ENCODE measurements at places on chromosomes 3 and 15. TPM values are rescaled to one million over a fixed set of nuclear protein-coding genes. Genes with fewer than 3 reads are reported as not detected.

DNA sequence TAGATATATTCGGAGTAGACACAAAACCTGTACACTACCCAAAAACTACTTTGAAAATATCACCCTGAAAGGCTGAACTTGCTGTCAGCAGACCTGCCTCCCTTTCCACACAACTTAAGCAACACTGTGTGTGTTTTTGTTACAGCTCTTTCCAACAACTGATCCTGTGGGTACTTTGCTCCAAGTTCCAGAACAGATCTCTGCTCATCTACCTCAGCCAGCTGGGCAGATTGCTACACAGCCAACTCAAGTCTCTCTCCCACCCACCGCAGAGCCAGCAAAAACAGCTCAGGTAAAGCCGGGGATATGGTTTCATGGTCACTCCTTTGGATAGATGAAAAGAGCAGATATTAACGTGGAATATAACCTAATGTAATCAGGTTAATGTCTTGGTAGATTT lies 19.7 kb upstream of the SLC22A13 start:
- no peaks in the 10 kb centered on the region for H3K4me1 ChIP-seq
- no peak overlapping the region for H3K27ac ChIP-seq
- DNase-seq: no peak
- H3K27me3 ChIP-seq: no peaks in the 10 kb centered on the region
- no peak overlapping the region for H3K4me3 ChIP-seq

- no peaks in the 10 kb centered on the region for H3K27me3 ChIP-seq
- peaks cover 57% of the 10 kb centered on the region for H3K36me3 ChIP-seq
- no peaks in the 10 kb centered on the region for H3K4me1 ChIP-seq
- no peak overlapping the region for H3K27ac ChIP-seq
Measured at GRCh38 chr15:68783226-68784058, 37.3 kb downstream of the ANP32A start.

- no peak for DNase-seq
- no peaks in the 10 kb centered on the region for H3K36me3 ChIP-seq
- H3K4me1 ChIP-seq: peaks cover 21% of the 10 kb centered on the region
- H3K27me3 ChIP-seq: no peaks in the 10 kb centered on the region
- H3K4me3 ChIP-seq: no peak overlapping the region
Measured at GRCh38 chr3:12946649-12947316, 105.4 kb upstream of the RPL32 start.

- H3K27me3 ChIP-seq: peaks cover 6% of the 10 kb centered on the region
- DNase-seq: peak; percentile 20
- no peaks in the 10 kb centered on the region for H3K4me1 ChIP-seq
Measured at GRCh38 chr15:96038650-96039049, 291.9 kb upstream of the NR2F2 start.

- H3K36me3 ChIP-seq: no peaks in the 10 kb centered on the region
- DNase-seq: no peak
- no peaks in the 10 kb centered on the region for H3K4me1 ChIP-seq
- no peaks in the 10 kb centered on the region for H3K27me3 ChIP-seq
- no peak overlapping the region for H3K27ac ChIP-seq
- H3K4me3 ChIP-seq: no peak overlapping the region
Measured at GRCh38 chr15:77027697-77028450, 32.9 kb downstream of the PSTPIP1 start.

- peak; percentile 96 for DNase-seq
- H3K4me1 ChIP-seq: peaks cover 26% of the 10 kb centered on the region
- no peaks in the 10 kb centered on the region for H3K27me3 ChIP-seq
- H3K27ac ChIP-seq: peak overlapping the region; percentile 95
Measured at GRCh38 chr3:108130701-108131474, 40.1 kb upstream of the CD47 start.

DNA sequence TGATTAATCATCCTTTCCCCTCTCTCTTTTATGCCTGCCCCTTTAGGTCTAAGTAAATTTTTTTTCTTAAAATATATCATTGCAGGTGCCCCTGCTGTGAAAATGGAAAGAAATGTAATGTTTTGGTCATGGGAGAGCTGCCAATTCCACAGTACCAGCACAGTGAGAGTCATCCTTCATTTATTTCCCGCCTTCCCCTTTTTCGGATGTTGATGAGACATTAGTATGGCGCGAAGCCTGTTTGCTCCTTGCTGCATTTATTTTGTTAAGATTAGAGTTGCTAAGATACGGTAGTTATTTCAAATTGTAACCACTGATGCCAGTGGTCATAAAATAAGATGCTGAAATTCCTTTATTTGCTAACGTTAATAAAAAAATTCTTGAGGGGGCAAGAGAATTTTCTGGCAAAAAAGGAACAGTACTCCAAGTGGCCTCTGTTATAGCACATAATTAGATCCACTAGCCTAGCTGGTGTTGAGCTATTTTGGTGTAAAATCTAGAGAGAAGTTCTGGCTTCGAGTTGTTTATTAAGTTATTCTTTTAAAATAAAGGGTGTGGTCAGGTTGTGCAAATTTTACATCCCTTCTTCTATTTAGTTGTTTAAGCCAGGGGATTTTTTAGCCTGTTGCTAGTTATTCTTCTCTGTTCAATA lies 62.8 kb downstream of the MDFIC2 start:
- H3K27ac ChIP-seq: no peak overlapping the region
- H3K4me3 ChIP-seq: no peak overlapping the region
- DNase-seq: no peak
- H3K4me1 ChIP-seq: no peaks in the 10 kb centered on the region
- H3K36me3 ChIP-seq: no peaks in the 10 kb centered on the region

- no peaks in the 10 kb centered on the region for H3K36me3 ChIP-seq
- no peak overlapping the region for H3K4me3 ChIP-seq
- no peaks in the 10 kb centered on the region for H3K27me3 ChIP-seq
- no peaks in the 10 kb centered on the region for H3K4me1 ChIP-seq
Measured at GRCh38 chr3:171206283-171206682, 179.8 kb upstream of the SLC2A2 start.

- peaks cover 10% of the 10 kb centered on the region for H3K4me1 ChIP-seq
- H3K4me3 ChIP-seq: no peak overlapping the region
- H3K27ac ChIP-seq: no peak overlapping the region
- H3K36me3 ChIP-seq: no peaks in the 10 kb centered on the region
Measured at GRCh38 chr3:115853104-115853503, 229.8 kb downstream of the GAP43 start.

DNA sequence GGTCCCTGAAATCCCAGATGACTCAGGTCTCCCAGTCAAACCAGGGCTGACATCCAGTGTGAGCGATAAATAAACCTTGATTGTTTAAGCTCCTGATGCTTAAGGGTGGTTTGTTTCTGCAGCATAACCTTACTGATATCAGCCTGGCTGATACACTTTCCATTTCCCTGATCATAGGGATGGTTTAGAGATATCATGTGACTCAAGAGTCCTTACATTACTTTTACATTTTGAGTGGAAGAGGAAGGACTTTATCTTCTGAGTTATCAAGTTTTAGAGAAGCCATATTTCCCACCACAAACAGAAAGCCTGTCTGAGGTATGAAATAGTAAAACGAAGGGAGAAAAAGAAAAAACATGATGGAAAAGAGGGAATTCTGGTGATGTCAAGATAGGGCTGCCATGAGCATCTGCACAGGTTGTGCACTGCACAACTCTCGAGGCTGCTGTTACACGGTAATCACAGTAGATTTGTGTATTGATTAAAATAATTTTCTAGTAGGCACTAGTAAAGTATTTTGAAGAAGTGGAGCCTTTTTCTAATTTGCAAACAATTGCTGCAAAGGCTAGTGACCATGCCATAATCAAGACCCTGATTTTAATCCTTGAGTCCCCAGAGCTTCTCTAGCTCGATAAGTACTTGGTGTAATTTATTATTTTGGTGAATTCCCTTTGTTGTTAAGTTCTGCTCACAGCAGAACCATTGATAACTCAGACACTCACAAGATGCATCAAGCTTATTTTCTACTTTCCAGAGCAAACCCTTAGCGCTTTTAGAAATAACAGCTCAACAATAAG lies 34.1 kb upstream of the FBLN2 start:
- H3K4me3 ChIP-seq: no peak overlapping the region
- no peaks in the 10 kb centered on the region for H3K27me3 ChIP-seq

GRCh38 chr3:10137178-10137577 lies 4.4 kb upstream of the VHL start:
- no peak overlapping the region for H3K4me3 ChIP-seq
- DNase-seq: no peak
- H3K27ac ChIP-seq: no peak overlapping the region
- no peaks in the 10 kb centered on the region for H3K4me1 ChIP-seq
- no peaks in the 10 kb centered on the region for H3K27me3 ChIP-seq
- H3K36me3 ChIP-seq: no peaks in the 10 kb centered on the region

GRCh38 chr3:123290962-123291361 lies 89.2 kb downstream of the SEC22A start:
- no peak overlapping the region for H3K27ac ChIP-seq
- H3K4me3 ChIP-seq: no peak overlapping the region
- DNase-seq: no peak

- no peak overlapping the region for H3K4me3 ChIP-seq
- H3K27me3 ChIP-seq: peaks cover 3% of the 10 kb centered on the region
- DNase-seq: peak; percentile 64
- peaks cover 9% of the 10 kb centered on the region for H3K4me1 ChIP-seq
Measured at GRCh38 chr3:12750658-12751071, 8.4 kb downstream of the TMEM40 start.

DNA sequence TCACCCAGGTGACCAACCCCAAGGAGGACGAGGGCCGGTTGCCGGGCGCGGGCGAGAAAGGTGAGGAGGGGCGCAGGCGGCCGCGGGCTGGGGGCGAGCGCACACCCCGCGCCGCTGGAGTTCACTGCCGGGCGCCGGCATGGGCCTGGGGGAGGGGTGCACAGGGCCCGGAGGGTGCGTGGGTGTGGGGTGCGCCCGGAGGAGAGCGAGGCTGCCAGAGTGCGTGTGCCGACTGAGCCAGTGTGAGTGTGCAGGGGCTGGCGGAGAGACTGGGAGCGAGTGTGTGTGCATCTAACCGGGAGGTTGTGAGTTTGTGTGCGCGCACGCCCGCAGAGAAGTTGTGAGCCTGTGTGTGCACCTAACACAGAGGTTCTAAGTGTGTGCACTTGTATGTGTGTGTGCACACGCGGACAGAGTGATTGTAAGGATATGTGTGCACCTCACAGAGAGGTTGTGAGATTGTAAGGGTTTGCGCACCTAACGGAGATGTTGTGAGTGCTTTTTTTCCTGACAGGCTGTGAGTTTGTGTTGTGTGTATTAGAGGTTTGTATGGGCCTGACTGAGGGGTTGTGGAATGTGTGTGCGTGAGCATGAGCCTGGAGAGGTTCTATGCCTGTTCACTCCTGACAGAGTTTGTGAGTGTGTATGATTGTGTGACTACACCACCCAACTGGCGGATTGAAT lies 681 bp downstream of the CTDSPL start:
- H3K27me3 ChIP-seq: no peaks in the 10 kb centered on the region
- DNase-seq: peak; percentile 75
- peak overlapping the region; percentile 78 for H3K4me3 ChIP-seq
- H3K36me3 ChIP-seq: no peaks in the 10 kb centered on the region
- H3K27ac ChIP-seq: peak overlapping the region; percentile 46

- no peaks in the 10 kb centered on the region for H3K36me3 ChIP-seq
- peaks cover 18% of the 10 kb centered on the region for H3K4me1 ChIP-seq
- no peak overlapping the region for H3K27ac ChIP-seq
- no peaks in the 10 kb centered on the region for H3K27me3 ChIP-seq
- peak; percentile 58 for DNase-seq
- no peak overlapping the region for H3K4me3 ChIP-seq
Measured at GRCh38 chr15:92845126-92845508, 55.0 kb upstream of the CHD2 start.

RTP1 gene
- total RNA-seq: not detected

GOLGA8S gene
- total RNA-seq: under 0.01 TPM

CFAP100 gene
- not detected for total RNA-seq

SHF gene
- total RNA-seq: 1.8 TPM

TUSC7 gene
- total RNA-seq: not detected

P2RY14 gene
- total RNA-seq: not detected

All from IMR-90 (cell line).